ENCODE measurements at places on chromosomes 4 and X.

GRCh38 chr4:124390861-124391260 lies 321.7 kb downstream of the ANKRD50 start:
- no peak for DNase-seq

DNA sequence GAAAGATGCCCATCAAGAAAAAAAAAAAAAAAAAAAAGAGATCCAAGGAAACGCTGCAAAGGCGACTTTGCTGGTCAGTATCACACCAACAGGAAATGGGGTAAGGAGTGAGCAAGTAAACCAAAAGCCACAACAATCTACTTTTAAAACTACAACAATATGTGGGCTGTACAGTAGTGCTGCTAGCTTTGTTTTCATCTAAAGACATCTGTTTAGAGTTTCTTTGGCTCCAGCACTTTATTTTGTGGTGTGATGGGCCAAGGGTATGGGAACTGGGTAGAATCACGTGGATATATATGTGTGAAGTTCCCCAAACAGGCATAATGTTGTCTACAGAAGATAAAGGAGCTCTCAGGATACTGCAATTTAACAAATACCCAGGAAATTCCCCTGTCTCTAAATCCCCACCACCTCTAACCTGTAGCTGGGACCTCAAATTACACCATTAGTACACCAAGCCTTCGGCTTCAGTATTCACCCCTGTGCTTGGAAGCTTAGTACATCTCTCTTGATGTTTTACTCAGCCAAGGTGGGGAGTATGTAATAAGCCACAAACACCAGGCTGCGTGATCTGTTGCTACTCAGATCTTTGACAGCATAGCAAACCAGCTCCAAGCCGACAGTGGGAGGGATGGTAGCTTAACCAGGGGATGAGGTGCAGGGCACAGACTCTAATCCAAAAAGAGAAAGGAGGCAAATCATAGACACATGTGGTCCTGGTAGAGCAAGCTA lies 207.9 kb downstream of the HS6ST2 start:
- DNase-seq = no peak

GRCh38 chr4:53089936-53090729 lies 228.0 kb downstream of the RASL11B start:
- DNase-seq = no peak

- DNase-seq = no peak
Measured at GRCh38 chrX:12825801-12826200, 34.6 kb downstream of the PRPS2 start.

- DNase-seq = no peak
Measured at GRCh38 chr4:84491481-84491880, 7.6 kb downstream of the NKX6-1 start.

DNA sequence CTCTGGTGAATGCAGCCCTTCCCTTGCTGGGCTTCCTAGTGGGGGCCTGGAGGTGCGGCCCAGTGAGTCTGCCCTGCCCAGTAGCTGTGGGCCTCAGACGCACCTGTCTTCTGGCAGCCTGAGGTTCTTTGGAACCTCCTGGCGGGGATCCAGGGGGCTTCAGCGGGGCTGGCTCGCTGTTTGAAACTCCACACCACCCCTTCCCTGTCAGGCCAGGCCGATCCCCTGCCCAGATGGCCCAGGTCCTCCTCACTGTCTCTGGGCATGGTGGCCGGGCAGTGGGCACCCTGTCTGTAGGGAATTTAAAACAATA lies 10.7 kb upstream of the NKX1-1 start:
- DNase-seq = no peak

GRCh38 chr4:53601251-53601764 lies 10.0 kb upstream of the LNX1 start:
- no peak for DNase-seq

GRCh38 chrX:40120838-40121580 lies 23.3 kb upstream of the BCOR start:
- DNase-seq = no peak

GRCh38 chr4:42750856-42751255 lies 94.0 kb upstream of the ATP8A1 start:
- no peak for DNase-seq

DNA sequence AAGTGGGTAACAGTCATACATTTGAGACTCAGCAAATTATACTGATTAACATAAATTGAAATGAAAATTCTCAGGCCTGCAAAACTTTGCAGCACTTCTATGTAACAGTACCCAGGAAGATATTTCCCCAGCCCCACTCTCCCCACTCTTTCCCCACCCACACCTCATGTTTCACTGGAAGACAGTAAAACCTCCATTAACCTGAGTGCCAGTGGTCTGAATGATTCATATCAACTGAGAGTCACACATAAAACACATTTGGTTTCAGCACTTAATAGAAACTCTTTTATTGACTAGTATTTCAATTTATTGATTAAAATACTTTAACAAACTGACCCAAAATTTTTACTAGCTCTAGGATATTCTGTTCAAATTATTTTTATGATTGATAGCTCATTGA lies 6.9 kb downstream of the CXCL6 start:
- DNase-seq = no peak

GRCh38 chrX:154320406-154320805 lies 24.8 kb downstream of the TKTL1 start:
- DNase-seq = no peak

GRCh38 chr4:13511101-13511500 lies 27.0 kb upstream of the RAB28 start:
- no peak for DNase-seq

- DNase-seq = no peak
Measured at GRCh38 chrX:118228041-118228440, 111.4 kb upstream of the KLHL13 start.

- no peak for DNase-seq
Measured at GRCh38 chrX:27276751-27277150, 186.4 kb downstream of the PPP4R3C start.

- no peak for DNase-seq
Measured at GRCh38 chr4:103098341-103098740, 1.3 kb downstream of the BDH2 start.

DNA sequence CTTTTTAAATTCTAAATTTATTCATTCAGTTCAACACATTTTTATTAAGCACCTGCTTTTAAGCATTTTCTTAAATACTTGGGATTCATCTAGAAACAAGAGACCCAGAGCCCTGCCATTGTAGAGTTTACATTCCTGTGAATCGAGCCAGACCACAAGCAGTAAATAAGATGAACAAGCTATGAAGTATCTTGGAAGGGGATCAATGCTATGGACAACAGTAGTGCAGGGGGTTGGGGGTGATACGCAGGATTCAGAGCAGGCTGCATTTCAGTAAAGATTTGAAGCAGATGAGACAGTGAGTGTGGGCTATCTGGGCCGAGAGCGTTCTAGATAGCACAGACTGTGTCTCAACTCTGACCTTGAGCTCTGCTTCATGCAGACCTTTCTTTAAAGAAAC lies 35.1 kb downstream of the CLDN22 start:
- no peak for DNase-seq

GRCh38 chr4:76539979-76540378 lies 105.0 kb downstream of the SHROOM3 start:
- no peak for DNase-seq

- no peak for DNase-seq
Measured at GRCh38 chr4:154024097-154024694, 235.3 kb upstream of the SFRP2 start.

DNA sequence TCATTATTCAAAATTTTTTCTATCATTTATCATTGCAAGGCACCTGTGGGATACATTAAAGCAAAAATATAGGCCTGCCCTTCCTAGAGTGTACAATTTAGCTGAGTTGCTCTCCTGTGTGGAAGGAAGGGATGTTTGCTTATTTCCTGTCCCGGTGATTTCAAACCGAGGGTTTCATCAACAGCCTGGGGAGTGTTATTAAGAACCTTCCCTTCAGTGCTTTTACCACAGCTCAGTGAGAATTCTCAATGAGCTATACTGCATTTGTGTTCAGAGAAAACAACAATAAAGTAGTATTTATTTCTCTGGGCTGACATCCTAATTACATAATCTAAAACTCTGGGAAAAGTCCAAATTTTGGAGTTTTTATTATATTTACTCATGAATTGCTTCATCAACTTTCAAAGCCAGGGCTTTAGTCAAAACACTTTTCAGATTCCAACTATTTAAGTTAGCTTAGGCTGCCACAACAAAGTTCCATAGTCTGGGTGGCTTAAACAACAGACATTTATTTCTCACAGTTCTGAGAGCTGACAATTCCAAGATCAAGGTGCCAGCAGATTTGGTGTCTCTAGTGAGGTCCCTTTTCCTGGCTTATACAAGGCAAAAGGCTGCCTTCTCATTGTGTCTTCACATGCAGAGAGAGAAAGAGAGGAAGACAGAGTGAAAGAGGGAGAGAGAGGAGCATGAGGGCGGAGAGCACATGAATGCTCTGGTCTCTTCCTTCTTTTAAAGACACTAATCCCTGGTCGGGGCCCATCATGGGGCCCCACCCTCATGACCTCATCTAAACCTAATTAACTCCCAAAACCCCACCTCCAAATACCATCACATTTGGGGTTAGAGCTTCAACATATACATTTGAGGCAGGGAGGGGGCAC lies 62.6 kb downstream of the MMRN1 start:
- DNase-seq = no peak

GRCh38 chrX:111039606-111040005 lies 56.4 kb upstream of the PAK3 start:
- no peak for DNase-seq

DNA sequence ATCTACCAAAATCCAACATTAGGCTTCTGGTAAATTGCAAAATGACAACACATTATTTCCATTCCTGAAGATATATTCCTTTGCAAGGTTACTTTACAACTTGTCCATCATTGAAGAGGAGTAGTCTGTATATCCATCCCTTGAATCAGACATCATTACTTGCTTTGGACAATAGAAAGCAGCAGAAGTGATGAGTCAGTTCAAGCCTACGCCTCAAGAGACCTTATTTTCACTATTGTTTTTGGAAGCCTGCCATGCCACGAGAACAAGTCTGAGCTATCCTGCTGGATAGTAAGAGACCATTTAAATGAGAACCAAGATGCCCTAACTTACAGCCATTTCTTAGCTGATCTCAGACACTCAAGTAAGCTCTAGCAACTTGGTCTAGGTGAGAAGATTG lies 246.0 kb upstream of the HHIP start:
- DNase-seq = no peak

GRCh38 chrX:57453901-57454300 lies 137.9 kb upstream of the ZXDB start:
- DNase-seq = no peak

- DNase-seq = no peak
Measured at GRCh38 chrX:140022482-140022881, 57.2 kb upstream of the CXorf66 start.

DNA sequence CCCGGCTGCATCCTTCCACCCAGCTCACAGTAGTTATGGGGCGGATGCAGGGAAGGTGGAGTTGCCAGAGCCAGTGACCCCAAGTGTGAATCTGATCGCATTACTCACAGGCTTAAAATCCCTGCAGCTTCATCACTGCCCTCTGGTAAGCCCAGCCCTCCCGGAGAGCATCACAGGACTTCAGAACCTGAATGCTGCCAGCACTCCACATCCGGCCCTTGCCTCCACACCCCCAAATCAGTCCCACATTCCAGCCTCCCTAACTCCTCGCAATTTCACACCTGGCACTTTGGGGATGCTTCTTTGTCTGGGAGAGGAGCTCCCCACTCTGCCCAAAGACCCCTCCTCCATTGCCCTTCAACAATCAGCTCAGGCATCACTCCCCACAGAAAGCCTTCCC lies 15.6 kb downstream of the RASL11B start:
- DNase-seq = no peak

Data from stimulated activated CD4-positive, alpha-beta T cell treated with anti-CD3 and anti-CD28 coated beads, Interleukin-4, amount 100 ng/mL, for 48 hours (primary cell).